HCEC 1CT (cell line): ENCODE measurements at places on chromosomes 12 and 14.

DNA sequence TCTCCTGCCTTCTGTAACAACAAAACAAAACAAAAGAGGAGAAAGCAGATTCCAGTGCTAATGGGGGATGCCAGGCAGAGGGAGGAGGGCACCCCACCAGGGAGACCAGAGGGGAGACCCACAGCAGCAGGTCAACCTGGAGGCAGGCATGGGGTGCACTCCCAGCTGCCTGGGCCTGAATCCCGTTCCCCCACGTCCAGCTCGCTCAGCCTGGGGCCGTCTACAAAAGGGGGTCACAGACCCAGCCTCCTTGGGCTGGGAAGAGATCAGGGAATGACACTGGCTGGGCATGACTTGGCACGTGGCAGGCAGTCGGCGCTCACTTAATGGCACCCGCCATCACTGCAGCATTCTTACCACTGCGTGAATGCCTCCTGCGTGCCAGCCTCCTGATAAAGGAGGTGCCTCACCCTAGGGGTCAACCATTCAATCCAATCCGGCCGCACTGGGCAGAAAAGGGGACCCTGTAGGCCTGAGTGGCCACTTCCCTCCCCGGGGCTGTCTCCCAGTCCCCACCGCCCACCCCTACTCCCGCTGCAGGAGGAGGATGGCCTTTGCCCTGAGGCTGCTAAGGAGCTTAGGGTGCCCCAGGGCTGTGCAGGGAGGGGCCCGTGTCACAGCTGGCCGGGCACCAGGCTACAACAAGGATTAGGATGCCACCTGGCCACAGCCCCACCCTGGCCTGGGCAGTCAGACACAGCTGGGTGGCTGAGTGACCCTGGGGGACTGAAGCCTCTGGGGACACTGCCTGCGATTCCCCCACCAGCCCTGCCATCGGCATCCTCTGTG, 87.5 kb downstream of the NCOR2 start:
- no peak for DNase-seq

GRCh38 chr14:75476274-75476995, 45.8 kb upstream of the BATF start:
- no peak for DNase-seq

DNA sequence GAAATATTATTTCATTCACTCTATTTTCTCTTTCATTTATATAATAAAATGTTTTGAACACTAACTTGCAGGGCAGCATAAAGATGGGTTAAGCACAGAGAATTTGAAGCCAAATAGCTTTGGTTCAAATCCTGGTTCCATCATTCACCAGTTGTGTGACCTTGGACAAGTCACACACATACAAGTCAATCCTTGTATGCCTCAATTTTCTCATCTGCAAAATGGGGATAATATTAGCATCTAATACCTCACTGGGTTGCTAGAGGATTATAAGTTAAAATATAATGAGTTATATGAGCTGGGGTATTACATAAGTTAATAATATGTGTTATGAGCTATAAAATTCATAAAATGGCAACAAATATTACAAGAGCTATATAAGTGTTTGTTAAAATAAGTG, 94.9 kb downstream of the SOX5 start:
- no peak for DNase-seq

DNA sequence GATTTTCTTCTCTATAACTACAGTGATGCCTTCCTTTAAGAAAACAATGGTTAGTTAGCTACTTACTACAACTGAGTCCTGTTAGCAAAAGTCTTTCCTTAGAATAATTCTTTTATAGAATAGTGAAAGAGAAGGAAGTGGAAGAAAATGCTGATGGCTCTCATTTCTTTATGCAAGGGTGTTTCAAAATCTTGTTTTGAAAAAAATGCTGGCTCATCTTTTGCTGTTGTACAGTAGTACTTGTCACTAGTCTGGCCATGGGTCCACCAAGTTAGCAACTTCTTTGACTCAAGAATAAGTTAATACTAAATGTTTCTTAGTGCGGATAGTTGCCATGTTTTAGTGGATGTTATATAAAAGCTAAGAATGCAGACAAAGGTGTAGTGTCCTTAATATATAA, 225.4 kb downstream of the PTPRO start:
- DNase-seq: no peak

- no peak for DNase-seq
Measured at GRCh38 chr12:55845785-55846496, 3.2 kb upstream of the MMP19 start.
